ENCODE measurements at places on chromosomes 11 and 22.

GRCh38 chr11:85423316-85423715, 203.8 kb downstream of the DLG2 start:
- DNase-seq: no peak

DNA sequence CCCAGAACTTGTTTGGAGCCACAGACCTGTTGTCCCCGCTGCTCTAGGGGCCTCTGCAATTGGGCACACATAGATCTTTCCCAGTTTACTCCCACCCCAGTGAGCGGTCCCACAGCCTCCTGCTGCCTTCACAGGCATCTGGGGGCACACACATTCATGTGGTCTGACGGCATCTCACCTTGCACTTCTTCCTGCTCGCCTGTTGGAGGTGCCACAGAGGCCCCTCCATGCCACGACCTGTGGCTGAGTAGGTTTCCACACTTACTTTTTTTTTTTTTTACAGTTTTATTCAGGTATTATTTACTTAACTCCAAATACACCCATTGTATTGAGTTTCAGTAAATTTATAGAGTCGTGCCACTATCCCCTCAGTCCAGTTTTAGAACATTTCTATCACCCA, 68.9 kb upstream of the SEPTIN5 start:
- DNase-seq: no peak

DNA sequence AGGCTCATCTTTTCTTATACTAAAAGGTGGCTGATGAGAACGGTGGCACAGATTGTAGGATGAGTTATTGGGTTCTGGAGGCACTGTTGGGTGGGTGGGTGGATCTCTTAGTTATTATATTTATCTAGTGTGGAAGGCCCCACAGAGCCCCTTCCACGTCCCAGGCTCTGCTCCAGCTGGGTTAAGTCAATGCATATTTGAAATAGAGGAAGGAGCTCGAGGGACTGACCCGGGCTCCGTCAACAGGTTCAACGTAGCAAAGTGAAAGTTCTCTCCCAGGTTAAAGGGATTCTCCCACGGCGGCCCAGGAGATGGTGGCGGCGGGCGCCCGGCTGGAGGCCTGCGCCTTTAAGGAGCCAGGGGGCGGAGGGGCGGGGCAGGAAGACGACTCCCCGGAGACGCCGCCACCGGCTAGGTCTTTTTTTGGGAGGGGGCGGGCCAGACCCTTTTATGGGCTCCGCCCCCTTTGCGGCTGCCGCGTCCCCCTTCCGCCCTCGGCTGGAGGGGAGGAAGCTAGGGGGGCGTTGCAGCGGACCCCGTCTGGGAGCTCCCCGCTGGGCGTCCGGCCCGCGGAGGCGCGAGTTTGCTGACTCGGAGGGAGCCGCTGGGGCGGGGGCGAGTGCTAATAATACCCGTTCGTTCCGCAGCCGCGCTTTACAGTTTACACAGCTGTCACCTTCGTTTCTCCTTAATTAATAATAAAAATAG, 1.5 kb upstream of the INPPL1 start:
- DNase-seq: peak; percentile 96

DNA sequence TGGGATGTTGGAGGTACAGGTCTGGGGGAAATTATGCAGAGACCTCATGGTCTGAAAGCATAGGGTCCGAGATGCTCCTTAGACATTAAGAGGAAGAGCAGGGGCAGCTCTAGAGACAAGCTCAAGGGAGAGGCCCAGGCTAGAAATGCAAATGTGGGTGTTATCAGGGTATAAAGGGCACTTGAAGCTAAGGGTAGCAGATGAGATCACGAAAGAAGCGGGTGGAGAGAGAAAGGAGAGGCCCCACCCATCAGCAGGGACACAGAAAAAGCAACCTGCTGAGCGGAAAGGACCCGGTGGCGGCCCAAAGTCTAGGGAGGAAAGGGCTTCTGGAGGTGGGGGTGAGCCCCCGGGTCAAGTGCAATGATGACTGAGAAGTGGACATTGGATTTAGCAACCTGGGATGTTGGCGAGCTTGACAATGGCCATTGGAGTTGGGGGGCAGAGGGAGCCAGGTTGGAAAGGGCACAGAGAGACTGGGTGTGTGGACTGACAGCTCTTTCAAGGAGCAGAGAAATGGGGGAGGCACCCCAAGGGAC, 8.9 kb downstream of the TMPRSS6 start:
- no peak for DNase-seq

GRCh38 chr11:33633251-33634003, 67.2 kb downstream of the C11orf91 start:
- DNase-seq: peak; percentile 13

DNA sequence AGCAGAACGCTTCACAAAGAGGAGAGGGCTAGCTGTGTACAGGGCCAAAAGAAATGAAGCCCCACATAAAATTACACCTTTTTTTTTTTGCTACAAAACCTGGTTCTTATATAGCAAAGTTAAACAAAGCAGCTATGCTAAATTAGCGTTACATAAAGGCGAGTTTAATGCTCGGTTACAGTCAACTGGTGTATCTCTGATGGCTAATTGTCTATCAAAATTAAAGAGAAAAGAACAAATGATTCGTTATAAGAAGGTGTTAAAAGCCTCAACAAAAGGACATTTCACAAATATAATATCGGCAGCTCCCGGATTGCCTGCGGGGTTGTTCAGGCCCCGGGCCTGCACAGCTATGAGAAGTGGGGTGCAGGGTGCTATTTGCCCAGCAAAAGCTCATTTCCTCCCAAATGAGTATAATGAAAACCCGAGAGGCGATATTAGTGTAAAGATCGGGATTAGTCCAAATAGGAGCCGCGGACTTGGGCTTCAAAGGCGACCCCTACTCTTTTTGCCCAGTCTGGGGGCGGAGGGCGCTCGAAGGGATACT, 13.3 kb upstream of the PAX6 start:
- DNase-seq: no peak

- DNase-seq: no peak
Observed at GRCh38 chr22:45475851-45476514, 26.7 kb upstream of the FBLN1 start.

DNA sequence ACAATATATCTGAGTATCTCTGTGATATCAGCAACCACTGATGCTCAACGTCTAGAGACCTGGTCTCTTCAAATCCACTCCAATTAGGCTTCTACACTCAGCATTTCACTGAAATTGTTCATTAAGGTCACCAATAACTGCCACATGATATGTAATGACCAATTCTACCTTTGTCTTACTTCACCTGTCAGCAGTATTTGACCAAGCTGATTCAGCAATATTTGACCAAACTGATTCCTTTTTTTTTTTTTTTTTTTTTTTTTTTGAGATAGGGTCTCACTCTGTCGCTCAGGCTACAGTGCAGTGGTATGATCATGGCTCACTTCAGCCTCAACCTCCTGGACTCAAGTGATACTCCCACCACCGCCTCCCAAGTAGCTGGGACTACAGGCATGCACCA, 5.6 kb downstream of the TSG101 start:
- no peak for DNase-seq

- DNase-seq: peak; percentile 17
Observed at GRCh38 chr11:45847911-45848316, 639 bp downstream of the CRY2 start.

DNA sequence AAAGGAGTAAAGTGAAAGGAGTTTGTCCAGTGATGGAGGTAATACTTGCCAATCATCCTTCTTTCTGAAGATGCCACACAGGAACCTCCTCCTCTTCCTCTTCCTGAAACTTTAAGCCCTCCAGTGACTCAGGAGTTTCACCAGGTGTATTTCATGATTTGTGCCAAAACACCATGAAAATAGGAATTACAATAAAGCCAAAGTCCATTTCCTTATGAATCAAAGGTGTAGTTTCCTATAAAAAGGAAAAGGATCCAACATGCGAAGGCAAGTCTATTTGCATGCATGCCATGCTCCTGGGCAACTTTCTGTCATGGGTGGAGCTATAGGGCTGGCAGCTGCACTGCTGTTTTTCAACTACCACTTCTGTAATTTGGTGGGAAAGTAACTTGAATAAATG, 9.8 kb upstream of the POU2AF1 start:
- DNase-seq: no peak

DNA sequence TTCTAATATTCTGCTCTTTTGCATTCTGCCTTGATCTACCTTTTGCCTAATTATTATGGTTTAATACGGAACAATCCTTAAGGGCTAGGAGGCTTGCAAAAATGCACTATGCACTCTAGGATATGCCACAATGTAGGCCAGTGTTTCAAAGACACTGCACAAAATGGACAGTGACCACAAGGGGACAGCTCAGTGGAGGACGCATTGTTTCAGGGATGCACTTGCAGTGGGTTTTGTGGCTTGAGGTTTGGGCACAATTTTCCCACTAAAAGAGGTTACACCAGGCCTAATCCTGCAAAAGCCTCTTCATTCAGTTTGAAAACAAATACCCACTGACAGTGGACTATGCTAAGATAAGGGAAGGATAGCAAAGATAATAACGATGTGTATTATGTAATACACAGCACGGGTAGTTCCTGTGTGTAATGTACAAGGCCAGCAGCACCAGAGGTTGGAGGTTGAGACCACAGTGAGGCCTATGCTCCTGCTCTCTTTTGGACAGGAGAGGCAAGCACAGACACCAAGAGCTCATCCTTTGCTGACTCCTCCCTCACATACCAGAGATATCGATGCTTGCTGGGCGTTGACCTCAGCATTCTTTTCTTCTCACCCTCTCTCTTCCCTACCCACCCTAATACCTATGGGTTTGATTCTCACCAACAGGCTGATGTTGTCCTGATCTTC, 12.7 kb downstream of the MAP6 start:
- DNase-seq: no peak

GRCh38 chr11:33195462-33196173, 34.3 kb upstream of the CSTF3 start:
- no peak for DNase-seq

DNA sequence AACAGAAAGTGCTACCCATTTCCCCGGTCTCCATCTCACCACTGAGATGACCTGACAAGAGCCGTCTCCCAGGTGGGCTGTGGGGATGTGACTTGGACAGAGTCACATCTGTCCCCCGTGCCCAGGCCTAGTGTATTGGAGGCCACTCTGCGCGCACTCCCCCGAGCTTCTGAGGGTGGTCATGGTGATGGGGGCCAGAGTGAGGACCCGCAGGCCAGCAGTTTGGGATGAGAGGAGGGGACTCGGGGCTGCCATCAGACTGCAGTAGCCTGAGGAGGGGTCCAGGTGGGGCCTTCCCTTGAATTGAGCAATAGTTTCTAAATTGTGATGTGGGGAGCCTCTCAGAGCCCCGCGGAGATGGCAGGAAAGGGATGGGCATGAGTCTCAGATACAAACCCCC, 852.6 kb downstream of the TBC1D22A start:
- no peak for DNase-seq

DNA sequence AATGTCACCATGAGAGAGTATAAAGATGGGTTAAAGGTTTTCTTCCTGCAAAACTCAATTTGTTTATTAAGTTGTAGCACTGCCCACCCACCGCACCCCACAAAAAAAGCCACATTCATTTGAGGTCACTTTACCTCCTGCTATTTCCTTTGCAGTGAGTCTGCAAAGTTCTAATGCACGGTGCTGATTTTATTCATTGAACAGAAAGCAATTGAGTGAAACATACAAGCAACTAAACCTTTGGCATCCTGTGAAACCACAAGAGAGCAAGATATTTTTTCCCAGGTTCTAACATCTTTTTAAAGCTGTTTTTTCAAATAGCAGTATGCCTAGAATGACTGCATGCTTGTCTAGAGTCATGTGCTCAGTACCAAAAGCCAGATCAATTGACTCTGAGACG, 39.0 kb downstream of the RRAS2 start:
- no peak for DNase-seq

DNA sequence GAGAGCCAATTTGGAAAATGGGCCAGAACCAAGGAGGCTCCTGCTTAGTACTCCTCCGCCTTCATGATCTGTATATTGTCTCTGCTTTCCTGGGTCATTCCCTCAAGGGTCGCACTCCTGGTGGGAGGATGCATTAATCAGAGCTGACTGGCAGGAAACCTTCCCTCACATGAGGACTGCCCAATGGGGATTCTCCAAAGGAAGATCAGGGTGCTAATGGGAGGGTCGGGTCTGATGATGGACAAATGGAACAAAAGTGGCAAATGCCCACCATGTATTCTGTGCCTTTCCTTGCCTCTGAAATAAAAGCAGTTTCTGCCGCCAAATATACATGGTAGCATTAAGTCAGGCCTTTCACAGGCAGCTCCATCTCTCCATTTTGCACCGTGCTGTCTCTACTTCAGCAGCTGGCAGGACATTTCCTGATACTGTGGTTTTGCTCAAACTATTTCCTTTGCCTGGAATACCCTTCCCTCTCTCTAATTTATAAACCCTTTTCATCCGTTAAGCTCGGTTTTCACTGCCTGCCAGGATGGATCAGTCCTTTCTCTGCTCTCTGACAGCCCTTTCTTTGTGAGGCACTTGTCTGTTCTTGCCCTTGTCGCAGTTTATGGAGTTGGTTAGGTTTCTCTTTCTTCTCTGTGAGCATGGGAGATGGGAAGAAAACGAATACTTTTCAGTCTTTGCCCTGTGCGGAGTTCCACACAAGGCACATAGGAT, 13.5 kb downstream of the SREBF2 start:
- no peak for DNase-seq

- DNase-seq: no peak
Observed at GRCh38 chr22:25716637-25717036, 25.4 kb upstream of the MYO18B start.

DNA sequence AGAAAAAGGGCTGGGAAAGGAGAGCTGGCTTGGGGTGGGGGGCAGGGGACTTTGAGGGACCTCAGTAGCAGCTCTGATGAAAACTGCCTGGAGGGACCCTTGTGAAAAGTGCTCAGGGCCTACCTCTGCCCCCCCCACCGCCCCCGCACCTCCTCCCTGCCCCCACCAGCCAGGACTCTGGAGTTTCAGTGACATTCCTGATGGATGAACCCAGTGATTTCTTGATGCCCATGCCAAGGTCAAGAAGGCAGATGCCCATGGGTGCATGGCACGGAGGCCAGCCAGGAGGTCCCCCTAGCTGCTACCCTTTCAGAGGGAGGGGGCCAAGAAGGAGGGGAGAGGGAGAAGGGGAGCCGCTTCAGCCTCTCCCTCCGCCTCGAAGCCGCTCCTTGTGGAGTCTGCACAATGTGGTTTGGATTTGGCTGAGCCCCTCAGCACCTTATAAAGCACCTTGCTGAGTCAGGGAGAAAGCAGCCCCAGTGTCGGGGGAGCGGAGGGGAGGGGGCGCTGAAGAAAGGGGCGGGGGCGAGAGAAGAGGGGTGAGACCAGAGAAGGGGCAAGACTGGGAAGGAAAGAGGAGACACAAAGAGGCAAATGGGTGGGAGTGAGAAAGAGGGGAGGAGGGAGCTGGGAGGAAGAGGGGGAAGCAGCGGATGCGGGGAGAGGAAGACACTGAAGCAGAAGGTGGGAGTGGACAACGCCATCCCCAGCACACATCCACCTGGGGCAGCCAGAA, 2.1 kb upstream of the CLCF1 start:
- no peak for DNase-seq

- no peak for DNase-seq
Observed at GRCh38 chr11:96062134-96062533, 138.2 kb upstream of the MTMR2 start.

- no peak for DNase-seq
Observed at GRCh38 chr22:31567196-31567595, 70.9 kb downstream of the SFI1 start.

GRCh38 chr11:120569861-120570260, 58.3 kb downstream of the GRIK4 start:
- DNase-seq: no peak
